Ovary (tissue), 10 donors: ENCODE measurements at places on chromosomes 2 and 18. TPM values are rescaled to one million over a fixed set of nuclear protein-coding genes. Genes with fewer than 3 reads are reported as not detected.
A peak's percentile ranks its signal among the peaks of the same experiment; 100 is the strongest.

GRCh38 chr2:95058466-95058988 is 33.0 kb downstream of the MAL start:
- DNase-seq = no peak
- H3K27ac ChIP-seq = no peak overlapping the region
- no peak overlapping the region for H3K4me3 ChIP-seq
- H3K4me1 ChIP-seq = no peaks in the 10 kb centered on the region

GRCh38 chr18:34158881-34159690 is 65.6 kb downstream of the NOL4 start:
- DNase-seq = peak; percentile 30
- no peak overlapping the region for H3K27ac ChIP-seq
- H3K36me3 ChIP-seq = no peaks in the 10 kb centered on the region
- no peaks in the 10 kb centered on the region for H3K27me3 ChIP-seq
- H3K4me3 ChIP-seq = peak overlapping the region; percentile 17

- no peaks in the 10 kb centered on the region for H3K36me3 ChIP-seq
- H3K4me3 ChIP-seq = no peak overlapping the region
- no peaks in the 10 kb centered on the region for H3K27me3 ChIP-seq
- no peaks in the 10 kb centered on the region for H3K4me1 ChIP-seq
- no peak overlapping the region for H3K27ac ChIP-seq
- no peak for DNase-seq
These were observed 18.8 kb downstream of the KCNIP3 start for GRCh38 chr2:95315801-95316411.

DNA sequence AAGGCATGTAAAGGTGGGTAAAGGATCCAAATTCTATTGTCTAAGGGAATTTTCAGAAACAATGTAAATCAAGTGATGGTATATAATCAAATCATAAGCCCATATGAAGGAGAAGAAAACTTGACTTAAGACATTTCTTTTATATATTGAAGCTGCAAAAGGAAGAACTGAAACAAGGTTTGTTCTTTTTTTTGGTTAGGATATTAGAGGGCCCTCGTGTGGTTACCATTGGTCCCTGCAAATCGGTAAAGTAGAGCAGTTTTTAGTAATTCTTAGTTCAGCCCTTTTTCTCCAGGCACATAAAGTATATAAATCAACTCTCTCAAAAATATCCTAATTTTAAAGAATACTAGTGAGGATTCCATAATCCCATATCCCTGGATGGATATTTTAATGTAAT is 105.6 kb upstream of the STK17B start:
- H3K27ac ChIP-seq = no peak overlapping the region
- no peak overlapping the region for H3K4me3 ChIP-seq
- H3K4me1 ChIP-seq = no peaks in the 10 kb centered on the region
- H3K36me3 ChIP-seq = no peaks in the 10 kb centered on the region

- no peak for DNase-seq
- no peaks in the 10 kb centered on the region for H3K27me3 ChIP-seq
- H3K36me3 ChIP-seq = no peaks in the 10 kb centered on the region
These were observed 457.0 kb upstream of the HNRNPA3 start for GRCh38 chr2:176755537-176756135.

- DNase-seq = no peak
- no peaks in the 10 kb centered on the region for H3K4me1 ChIP-seq
- H3K36me3 ChIP-seq = no peaks in the 10 kb centered on the region
- no peak overlapping the region for H3K27ac ChIP-seq
- no peak overlapping the region for H3K4me3 ChIP-seq
- no peaks in the 10 kb centered on the region for H3K27me3 ChIP-seq
These were observed 41.3 kb downstream of the HDHD2 start for GRCh38 chr18:47108998-47109405.

GRCh38 chr2:119369845-119370244 is 3.1 kb downstream of the DBI start:
- no peaks in the 10 kb centered on the region for H3K27me3 ChIP-seq
- DNase-seq = no peak
- no peak overlapping the region for H3K4me3 ChIP-seq
- H3K4me1 ChIP-seq = peaks cover 10% of the 10 kb centered on the region

- H3K4me3 ChIP-seq = no peak overlapping the region
- no peak overlapping the region for H3K27ac ChIP-seq
- no peaks in the 10 kb centered on the region for H3K4me1 ChIP-seq
- no peaks in the 10 kb centered on the region for H3K36me3 ChIP-seq
These were observed 6.7 kb upstream of the UGT1A5 start for GRCh38 chr2:233705911-233706506.

- peak overlapping the region; percentile 84 for H3K4me3 ChIP-seq
- peak overlapping the region; percentile 4 for H3K27ac ChIP-seq
- H3K36me3 ChIP-seq = no peaks in the 10 kb centered on the region
These were observed 4.4 kb downstream of the NFATC1 start for GRCh38 chr18:79400091-79400590.

- H3K27me3 ChIP-seq = no peaks in the 10 kb centered on the region
- H3K4me3 ChIP-seq = no peak overlapping the region
- H3K36me3 ChIP-seq = no peaks in the 10 kb centered on the region
These were observed 61.1 kb downstream of the ASB1 start for GRCh38 chr2:238487652-238488346.

- DNase-seq = no peak
- H3K27me3 ChIP-seq = no peaks in the 10 kb centered on the region
- no peaks in the 10 kb centered on the region for H3K4me1 ChIP-seq
- H3K36me3 ChIP-seq = no peaks in the 10 kb centered on the region
- no peak overlapping the region for H3K27ac ChIP-seq
These were observed 44.0 kb downstream of the METTL8 start for GRCh38 chr2:171389780-171390179.

DNA sequence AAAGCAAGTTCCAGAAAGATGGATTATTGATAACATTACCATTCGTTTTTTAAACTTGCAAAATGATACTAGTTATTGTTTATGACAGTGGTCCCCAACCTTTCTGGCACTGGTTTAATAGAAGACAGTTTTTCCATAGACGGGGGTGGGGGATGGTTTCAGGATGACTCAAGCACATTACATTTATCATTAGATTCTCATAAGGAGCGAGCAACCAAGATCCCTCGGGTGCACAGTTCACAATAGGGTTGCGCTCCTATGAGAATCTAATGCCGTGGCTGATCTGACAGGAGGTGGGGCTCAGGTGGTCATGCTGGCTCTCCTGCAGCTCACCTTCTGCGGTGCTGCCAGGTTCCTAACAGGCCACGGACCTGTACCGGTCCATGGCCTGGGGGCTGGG is 86.2 kb downstream of the BCL2 start:
- no peak overlapping the region for H3K27ac ChIP-seq
- no peaks in the 10 kb centered on the region for H3K36me3 ChIP-seq
- DNase-seq = no peak
- peaks cover 13% of the 10 kb centered on the region for H3K4me1 ChIP-seq

- no peak for DNase-seq
- no peaks in the 10 kb centered on the region for H3K4me1 ChIP-seq
- no peak overlapping the region for H3K4me3 ChIP-seq
- H3K27me3 ChIP-seq = no peaks in the 10 kb centered on the region
- H3K36me3 ChIP-seq = no peaks in the 10 kb centered on the region
These were observed 763.9 kb downstream of the TSN start for GRCh38 chr2:122519366-122519765.

DNA sequence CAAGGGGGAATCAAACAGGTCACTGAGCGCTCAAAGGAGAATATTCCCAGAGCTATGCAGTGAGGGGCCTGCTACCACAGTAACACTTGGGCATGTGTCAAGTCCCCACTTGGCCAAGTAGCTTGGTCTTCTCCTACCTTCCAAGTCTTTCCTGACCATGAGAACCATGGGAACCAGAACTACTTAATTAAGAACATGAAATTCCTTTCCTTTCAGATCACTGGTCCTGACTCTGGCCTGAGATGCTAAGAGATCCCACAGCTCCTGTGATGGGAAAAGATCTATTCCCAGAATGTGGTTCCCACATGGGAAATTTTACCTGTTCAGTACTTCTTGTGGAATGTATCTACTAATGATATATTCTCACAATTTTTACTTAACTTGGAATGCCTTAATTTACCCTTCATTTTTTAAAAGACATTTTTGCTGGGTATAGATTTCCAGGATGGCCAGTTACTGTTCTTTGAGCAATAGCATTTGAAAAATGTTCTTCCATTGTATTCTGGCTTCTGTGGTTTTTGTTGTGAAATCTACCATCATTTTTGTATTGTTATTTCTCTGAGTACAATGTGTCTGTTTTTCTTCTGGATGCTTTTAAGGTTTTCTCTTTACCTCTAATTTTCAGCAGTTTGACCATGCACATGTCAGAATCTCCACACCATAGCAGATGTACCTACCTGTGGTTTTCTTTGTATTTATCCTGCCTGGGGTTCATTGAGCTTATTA is 37.9 kb downstream of the KCNIP3 start:
- no peaks in the 10 kb centered on the region for H3K27me3 ChIP-seq
- no peaks in the 10 kb centered on the region for H3K36me3 ChIP-seq
- no peak overlapping the region for H3K27ac ChIP-seq
- no peaks in the 10 kb centered on the region for H3K4me1 ChIP-seq
- DNase-seq = no peak

DNA sequence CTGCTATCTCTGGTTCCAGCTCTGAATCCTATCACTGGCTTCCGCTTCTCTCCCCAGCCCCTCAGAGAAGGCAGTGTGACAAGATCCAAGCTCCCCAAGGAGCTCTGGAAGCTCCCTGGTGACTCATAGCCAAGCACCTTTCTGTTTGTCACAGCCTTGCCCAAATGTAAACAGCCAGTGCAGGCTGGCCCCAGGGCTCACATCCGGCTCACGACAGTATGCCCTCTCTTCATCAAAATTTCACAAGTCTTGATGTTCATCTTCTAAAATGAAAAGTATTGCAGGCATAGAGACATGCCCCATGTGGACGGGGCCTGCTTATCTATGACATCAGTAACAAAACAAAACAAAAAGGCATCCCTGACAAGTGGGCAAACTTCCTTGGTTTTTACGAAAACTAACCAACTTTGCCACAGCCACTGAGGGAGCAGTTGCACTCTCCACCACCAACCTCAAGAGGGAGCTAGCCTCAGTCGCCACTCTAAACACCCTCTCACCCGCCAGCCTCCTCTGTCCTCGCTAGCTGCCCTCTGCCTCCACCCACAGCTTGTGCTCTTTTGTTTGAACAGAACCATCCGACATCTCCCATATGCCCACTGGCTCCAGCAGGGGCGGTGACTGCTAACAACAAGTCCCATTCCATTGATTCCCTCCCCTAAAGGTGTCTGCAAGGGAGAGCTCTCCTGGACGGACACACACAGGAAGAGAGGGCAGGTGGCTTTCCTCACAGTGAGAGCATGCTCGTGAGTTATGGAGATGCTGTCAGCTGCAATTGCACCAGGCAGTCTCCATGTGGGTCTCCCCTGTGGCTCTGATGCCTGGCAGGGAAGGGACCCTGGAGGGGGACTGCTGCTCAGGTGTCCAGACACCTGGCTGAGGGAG is 71.0 kb upstream of the DAPL1 start:
- H3K27me3 ChIP-seq = no peaks in the 10 kb centered on the region
- H3K4me3 ChIP-seq = no peak overlapping the region

DNA sequence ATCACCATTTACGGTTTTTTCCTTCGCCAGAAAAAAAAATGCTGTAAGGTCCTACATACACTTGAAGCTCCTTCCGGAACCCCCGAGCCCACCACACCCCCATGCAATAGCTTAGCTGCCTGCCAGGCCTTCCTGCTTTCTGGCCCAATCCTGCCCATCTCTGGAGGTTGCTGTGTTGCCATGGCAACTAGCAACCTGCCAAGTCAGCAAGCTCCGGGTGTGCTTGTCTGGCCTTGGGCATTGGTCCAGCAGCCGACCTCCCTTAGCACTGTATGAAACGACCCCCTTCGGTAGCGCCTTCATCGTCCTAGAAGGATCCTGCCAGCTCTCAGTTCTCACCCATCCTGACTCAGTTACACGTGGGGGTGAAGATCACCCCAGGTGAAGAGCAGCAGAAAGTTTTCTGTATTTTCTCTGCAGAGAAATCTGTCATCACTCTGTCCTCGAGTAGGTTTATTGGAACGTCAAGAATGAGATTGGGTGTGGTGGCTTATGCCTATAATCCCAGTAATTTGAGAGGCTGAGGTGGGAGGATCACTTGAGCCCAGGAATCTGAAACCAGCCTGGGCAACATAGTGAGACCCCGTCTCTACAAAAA is 47.4 kb upstream of the MTCL1 start:
- DNase-seq = peak; percentile 41
- H3K27ac ChIP-seq = no peak overlapping the region
- H3K36me3 ChIP-seq = no peaks in the 10 kb centered on the region
- H3K4me1 ChIP-seq = peaks cover 2% of the 10 kb centered on the region
- H3K27me3 ChIP-seq = no peaks in the 10 kb centered on the region

DNA sequence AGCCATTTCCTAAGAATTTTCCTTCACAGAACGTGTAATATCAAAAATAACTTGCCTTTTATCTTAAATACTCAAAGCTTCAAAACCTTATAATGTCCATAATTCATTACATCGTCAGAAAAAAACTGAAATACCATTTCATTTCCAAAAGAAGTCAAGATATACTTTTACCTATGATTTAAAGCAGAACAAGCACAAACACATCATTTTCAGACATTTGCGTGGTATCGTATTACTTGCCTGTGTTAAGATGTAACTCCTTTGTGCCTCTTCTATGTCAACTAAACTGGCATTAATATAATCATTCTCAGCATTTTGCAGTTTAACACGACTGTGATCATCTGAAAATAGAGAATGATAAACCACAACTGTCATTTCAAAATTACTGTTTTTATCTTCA is 47.5 kb downstream of the PTPN2 start:
- no peaks in the 10 kb centered on the region for H3K36me3 ChIP-seq
- H3K27me3 ChIP-seq = no peaks in the 10 kb centered on the region
- H3K4me3 ChIP-seq = no peak overlapping the region
- no peak overlapping the region for H3K27ac ChIP-seq

DNA sequence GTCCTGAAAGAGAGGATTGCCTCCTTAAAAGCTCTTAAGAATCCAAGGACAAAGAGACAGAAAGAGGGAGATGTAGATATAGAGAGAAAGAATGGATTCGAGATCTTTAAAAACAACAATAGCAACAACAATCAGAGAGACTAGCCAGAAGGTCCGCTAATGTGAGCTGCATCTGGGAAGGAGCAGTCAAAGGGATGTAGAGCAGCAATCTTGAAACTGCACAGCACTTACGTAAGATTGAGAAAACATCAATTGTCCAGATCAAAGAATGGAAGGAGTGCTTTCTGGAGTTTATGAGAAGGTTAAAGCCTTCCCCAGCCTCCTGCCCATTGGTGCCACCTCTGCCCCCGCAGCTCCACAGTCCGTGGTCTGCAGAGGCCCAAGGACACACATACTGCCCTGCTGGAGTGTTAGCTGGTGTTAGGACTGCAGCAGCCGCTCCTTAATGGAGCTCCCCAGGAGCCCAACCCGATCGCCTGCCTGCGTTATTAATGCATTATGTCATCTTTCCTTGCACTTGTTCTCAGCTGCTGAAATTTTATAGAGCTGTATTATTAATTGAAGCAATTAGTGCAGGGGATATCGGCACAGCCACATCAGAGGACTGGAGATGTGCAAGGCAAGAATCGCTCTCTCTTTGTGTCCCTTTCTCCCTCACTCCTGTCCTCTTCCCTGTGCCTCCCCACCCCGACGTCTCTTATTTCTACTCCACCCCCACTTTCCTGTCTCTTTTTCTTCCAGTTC is 94.2 kb upstream of the STPG4 start:
- H3K27me3 ChIP-seq = no peaks in the 10 kb centered on the region
- H3K4me1 ChIP-seq = no peaks in the 10 kb centered on the region
- H3K36me3 ChIP-seq = no peaks in the 10 kb centered on the region
- DNase-seq = no peak
- no peak overlapping the region for H3K27ac ChIP-seq

Gene ANKRD62
- total RNA-seq = not detected

Gene ADGRF3
- not detected for total RNA-seq

Gene RTP5
- not detected for total RNA-seq

Gene SPHKAP
- 0.34 TPM for total RNA-seq

Gene GALNT3
- total RNA-seq = 4.8 TPM

Gene REG1B
- not detected for total RNA-seq

Gene RNU2-63P
- total RNA-seq = not detected

Gene PSMA8
- 0.12 TPM for total RNA-seq

Gene TAF1B
- total RNA-seq = 22.0 TPM
